ENCODE measurements at places on chromosomes 12 and 14.

DNA sequence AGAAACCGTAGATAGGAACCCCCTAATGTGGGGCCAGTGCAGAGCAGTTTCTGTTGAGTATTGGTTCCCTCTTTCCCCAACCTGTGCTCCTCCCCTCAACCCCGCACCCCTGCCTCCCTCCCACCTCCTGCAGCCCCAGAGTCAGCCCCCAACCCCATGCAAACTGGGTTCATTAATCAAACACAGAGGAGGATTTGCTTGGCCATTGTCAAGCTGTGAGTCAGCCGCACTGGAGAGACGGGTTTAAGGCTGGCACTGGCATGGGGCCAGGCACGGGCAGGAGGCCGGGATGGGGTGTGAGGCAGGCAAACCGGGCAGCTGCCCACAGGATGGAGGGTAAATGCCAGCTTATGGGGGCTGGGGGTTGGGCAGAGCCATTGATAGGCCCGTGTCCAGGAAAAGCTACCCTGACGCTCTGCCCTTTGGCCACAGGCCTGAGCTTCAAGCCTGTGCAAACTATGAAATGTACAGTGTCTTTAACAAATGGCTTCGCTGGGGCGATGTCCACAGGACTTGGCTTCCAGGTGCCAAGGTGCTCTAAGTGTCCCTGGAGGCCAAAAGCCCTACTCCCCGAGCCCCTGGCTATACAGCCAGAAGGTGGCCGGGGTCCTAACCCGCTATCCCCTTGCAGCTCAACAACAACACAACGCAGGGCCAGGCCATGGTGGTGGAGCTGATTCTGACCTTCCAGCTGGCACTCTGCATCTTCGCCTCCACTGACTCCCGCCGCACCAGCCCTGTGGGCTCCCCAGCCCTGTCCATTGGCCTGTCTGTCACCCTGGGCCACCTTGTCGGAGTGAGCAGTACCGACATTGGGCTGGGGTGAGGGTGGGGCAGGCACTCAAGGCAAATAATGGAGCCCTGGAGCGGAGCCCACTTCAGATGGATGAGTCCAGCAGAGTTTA, 1.4 kb downstream of the AQP5 start:
- no peak for DNase-seq

GRCh38 chr14:41505491-41505890, 101.2 kb upstream of the LRFN5 start:
- no peak for DNase-seq

DNA sequence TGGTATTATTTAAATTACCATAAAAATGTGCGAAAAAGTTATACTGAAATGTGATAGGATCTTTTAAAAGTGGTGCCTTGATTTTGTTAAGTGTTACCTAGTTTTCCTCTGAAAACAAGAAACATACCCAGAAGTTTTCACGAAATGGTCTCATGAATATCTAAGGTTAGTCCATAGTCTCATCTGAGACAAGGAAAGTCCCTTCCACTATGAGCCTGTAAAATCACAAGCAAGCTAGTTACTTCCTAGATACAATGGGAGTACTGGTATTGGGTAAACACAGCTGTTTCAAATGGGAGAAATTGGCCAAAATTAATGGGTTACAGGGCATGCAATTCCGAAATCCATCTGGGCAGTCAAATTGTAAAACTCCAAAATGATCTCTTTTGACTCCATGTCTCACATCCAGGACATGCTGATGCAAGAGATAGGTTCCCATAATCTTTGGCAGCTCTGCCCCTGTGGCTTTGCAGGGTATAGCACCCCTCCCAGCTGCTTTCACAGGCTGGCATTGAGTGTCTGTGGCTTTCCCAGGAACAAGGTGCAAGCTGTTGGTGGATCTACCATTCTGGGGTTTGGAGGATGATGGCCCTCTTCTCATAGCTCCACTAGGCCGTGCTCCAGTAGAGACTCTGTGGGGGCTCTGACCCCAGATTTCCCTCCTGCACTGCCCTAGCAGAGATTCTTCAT, 271.4 kb downstream of the NAV3 start:
- no peak for DNase-seq

GRCh38 chr14:55620277-55620676, 40.3 kb downstream of the KTN1 start:
- DNase-seq: no peak

- no peak for DNase-seq
These were observed 55.8 kb downstream of the MAP3K9 start for GRCh38 chr14:70753518-70753953.

DNA sequence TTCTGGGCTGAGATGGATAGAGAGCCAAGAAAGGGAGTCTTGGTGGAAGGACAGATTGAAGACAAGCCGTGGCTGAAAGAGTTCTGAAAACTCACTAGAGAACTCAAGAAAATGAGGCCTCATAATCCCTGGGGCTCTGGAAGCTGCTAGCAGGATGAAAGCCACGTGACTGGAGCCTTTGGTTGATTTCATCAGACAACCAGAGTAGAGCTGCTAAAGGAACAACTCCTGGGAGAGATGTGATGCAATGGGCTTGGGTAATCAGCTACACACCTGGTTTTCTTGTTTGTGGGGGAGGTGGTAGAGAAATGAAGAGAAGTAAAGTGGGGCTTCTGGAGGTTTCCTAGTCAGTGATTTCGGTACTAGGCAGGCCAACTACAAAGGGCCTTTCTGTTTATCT, 13.4 kb downstream of the CSRNP2 start:
- no peak for DNase-seq

- DNase-seq: peak; percentile 11
These were observed 15.2 kb upstream of the EAPP start for GRCh38 chr14:34554540-34555250.

DNA sequence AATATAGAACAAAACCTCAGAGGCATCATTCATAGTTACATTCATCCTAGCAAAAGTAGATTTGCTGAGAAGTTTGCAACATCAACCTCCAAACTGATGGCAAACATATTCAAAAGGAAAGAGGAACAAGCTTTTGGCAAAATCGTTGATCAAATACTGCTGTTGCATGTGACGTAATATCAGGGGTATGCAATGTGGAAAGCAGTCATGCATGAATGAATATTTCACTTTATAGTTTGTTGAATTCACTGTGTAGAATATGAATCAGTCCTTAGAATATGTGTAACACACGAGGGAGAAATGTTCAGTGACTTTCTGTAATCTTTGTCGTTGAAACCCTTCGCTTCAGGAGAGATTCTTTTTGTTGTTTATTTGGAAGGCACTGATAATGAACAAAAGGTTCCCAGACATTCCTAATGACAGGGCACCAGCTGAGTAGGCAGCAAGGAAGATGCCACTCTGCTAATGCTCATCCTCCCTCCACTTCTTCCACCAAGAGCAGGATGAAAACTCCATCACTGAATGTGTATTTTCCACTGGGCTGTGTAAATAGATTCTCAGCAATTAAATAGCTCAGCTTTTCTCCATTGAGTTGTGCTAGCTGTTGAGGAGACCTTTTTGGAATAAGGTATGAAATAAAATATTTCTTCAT, 126.1 kb downstream of the PELI2 start:
- no peak for DNase-seq

DNA sequence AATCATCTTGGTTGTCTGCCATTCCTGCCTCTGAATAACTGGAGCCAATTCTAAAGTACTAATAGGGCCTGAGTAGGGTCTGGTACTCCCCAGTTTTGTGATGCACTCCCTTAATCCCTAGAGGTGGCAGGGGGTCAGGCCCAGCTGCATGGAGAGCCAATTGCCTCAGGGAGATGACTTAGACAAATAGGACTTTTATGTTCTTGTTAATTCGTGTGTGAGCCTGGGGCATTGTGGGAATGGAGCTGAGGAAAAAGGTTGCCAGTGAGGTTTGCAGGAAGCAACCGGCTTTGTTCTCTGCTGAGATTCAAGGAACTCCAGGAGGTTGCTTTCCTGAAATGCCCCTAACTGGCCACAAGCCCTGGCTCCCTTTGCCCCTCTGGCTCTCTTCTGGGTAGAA, 6.8 kb upstream of the DCD start:
- no peak for DNase-seq

DNA sequence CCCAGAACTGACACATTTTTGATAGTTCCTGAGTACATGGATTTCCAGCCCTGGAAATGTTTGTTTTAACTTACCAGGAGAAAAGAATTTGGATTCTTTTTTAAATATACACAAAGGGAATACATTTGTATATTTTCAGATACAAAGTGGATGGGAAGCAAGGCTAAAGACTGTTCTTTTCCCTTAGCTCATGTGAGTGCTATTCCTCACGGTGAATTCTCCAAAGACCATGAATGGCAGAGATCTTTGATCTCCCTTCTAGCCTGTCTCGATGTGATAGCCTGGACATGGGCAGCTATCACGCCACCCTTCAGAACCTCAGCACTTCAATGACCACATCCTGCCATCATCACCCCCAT, 91.3 kb downstream of the DPF3 start:
- no peak for DNase-seq

- no peak for DNase-seq
These were observed 341.8 kb downstream of the C12orf50 start for GRCh38 chr12:87687362-87687761.

DNA sequence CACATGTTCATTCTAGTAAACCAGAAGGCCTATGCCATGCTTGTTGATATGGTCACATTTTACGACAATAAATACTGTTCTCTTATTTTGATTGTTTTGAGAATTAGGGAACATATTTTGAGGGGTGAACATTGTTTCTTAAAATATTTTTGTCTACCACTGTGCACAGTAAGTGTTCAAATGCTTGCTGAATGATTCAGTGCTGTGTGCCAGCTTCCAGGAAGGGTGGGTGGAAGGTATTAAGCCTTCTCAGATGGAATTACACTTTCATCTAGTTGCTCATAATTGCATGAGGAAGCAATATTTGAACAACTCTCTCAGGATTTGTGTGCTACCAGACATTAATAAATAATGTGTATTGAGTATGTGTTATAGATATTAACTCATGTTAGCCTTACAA, 15.5 kb upstream of the TMX1 start:
- DNase-seq: no peak

- no peak for DNase-seq
These were observed 7.9 kb downstream of the IFFO1 start for GRCh38 chr12:6547987-6548386.

DNA sequence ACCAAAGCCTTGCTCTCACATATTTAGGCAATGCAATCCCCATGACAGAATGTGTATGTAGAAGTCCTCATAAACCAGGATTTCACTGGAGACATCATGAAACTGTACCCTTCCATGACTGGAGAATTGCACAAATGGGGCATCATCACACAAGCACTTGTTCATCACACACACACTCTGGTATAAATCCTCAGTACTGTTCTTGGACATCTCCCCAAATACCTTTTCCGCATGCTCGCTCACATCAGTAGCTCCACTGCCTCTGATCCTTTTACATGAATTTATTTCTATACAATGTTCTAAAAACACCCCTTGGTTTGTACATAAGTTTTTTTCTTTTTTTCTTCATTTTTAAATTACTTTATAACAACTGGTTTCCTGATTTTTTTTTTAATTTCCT, 3.3 kb upstream of the ING4 start:
- DNase-seq: no peak

- DNase-seq: no peak
These were observed 56.1 kb upstream of the FUT8 start for GRCh38 chr14:65356327-65356836.

GRCh38 chr14:98822917-98823316, 449.1 kb downstream of the BCL11B start:
- DNase-seq: no peak

- DNase-seq: no peak
These were observed 43.9 kb downstream of the ERC1 start for GRCh38 chr12:1034751-1035457.

- DNase-seq: no peak
These were observed 10.6 kb downstream of the BMP4 start for GRCh38 chr14:53946071-53946403.

DNA sequence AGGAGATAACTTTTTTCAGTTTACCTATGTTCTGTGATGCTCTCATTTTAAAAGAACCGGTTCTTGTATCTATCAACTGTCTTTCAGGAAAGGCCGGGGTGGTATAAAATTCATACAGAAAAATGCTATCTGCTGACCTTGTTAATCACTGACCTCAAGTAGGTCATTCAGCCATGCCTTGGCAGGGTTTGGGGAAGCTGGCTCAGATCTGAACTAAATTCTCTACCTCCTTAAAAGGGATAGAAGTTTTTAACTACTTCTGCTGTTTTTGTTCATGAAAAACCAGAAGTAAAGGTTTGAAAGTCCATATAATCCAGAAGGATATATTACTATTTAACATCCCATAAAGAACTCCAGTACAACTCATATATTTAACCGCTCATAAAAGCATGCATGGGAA, 10.1 kb downstream of the MYRFL start:
- DNase-seq: no peak

- DNase-seq: no peak
These were observed 193.6 kb upstream of the RASSF8 start for GRCh38 chr12:25764892-25765291.

DNA sequence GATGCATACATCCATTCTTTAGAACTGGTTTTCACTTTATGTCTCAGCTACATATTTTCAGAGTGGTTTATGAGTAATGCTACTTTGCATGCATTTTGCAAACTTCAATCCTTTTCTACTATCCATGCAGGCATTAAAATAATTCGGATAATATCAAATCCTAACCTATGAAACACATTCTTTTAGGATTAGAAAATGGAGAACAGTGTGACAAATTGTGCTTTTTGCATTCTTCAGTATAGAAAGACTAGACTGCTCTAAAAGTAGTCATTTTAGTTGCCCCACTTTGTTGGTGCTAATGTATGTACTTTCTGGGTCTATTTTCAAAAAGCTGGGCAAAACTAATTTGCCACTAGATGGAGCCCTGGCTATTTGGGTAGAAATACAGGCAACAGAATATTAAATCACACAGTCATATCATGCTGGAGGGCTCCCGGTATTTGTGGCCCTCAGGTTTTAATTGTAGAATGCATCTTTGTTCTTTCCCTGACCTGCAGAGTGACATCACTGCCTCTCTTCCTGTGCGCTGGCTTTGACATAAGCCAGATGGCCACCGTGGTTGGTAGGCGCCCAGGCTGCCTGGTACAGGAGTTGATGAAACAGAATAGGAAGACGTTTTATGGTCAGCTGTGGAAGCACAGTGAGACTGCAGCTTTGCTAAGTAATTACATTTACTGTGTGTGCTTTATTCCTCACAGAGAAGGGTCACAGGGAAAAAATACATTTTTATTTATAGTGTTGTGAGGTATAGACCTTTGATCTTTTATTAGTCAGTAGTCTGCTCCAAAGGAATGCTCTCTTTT, 28.1 kb downstream of the MSRB3 start:
- no peak for DNase-seq

DNA sequence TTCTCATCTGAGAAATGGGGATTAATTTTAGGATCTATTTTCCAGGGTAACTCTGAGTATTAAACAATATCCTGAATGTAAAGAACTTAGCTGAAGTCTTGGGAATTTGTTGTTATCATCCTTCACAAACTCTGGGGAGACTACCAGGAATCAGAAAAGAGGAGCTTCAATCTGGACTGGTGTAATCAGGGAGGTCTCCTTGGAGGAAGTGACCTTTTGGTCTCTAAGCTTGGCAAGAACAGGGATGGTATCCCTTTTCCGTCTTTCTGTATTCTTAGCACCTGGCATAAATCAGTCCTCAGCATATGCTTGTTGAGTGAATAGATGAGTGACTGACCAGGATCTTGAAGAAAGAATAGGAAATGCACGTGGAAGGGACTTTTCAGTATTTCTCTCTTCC, 9.3 kb upstream of the RPH3A start:
- no peak for DNase-seq

- DNase-seq: no peak
These were observed 24.9 kb downstream of the FCF1 start for GRCh38 chr14:74737753-74738325.

GRCh38 chr12:107900588-107900987, 126.1 kb downstream of the ASCL4 start:
- DNase-seq: no peak

Data from tibial artery (tissue), 4 donors.